ENCODE measurements at places on chromosomes 16 and 17.
A peak's percentile ranks its signal among the peaks of the same experiment; 100 is the strongest.

DNA sequence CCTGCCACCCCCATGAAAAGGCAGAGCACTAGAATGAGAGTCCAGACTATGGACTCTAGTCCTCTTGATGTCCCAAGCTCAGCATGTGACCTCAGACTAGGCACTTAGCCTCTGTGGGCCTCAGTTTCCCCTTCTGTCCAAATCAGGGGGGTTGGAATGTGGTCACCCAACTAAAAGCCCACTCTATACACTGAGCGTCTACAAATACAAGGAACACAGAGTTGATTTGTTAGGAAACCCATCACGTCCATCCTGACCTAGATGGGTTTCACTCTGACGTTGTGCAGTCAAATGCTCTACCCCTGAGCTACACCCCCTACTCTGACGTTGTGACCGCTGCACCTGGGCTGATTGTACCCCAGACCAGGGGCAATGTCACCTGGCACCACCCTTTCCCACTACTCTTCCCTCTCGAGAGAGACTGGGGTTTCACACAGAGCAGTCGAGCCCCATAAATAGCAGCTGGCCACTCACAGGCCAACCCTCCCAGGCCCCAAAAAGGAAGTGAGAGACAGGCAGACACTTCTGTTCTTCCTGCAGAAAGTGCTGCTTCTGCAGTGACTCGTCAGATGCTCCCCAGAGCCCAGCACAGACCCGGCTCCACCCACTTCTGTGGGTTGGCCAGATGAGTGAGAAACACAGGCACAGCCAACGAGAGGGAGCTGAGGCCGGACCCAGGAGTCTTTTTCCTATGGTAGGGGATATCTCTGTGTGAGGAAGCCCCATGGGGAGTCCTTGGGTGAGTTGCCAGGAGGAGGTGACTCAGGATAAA is 16.1 kb upstream of the TNFRSF13B start:
- peak; percentile 85 for DNase-seq

- DNase-seq, result no peak
Observed at GRCh38 chr16:85591381-85591780, 21.7 kb upstream of the GSE1 start.

DNA sequence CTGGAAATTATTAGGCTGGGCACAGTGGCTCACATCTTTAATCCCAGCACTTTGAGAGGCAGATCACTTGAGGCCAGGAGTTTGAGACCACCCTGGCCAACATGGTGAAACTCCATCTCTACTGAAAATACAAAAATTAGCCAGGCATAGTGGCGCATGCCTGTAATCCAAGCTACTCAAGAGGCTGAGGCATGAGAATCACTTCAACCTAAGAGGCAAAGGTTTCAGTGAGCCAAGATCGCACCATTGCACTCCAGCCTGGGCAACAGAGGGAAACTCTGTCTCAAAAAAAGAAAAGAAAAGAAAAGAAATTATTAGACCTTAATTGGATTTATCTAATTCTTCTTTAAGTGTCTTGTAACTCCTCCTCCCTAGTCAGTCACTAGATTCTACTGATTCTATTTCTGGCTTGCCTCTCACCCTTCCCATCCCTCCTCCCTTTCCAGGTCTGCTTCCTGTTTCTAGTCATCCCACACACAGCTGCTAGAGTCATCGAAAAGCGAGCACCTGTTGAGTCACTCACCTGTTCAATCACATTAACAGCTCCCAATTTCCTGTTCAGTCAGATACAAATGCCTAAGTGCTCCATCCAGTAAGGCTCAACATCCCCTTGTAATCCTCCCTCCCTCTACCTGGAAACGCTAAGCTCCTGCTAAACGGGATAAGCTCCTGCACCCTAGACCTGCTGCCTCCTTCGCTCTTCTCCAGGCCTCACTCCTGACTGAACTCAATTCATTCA is 34.6 kb downstream of the ERN1 start:
- DNase-seq, result peak; percentile 51

DNA sequence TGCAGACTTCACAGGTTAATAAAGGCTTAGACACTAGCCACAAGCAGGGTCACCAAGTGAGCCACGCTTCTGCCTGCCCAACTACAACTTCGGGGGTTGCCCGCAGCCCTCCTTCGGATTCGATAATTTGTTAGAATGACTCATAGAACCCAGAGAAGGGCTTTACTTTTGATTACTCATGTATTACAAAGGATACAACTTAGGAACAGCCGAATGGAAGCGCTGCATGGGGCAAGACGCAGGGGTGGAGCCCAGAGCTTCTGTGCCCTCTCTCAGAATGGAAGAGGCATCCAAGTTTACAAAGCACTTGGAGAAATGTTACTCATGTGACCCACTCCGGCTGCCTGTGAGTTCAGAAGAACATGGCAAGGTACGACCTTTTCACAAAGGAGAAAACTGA is 7.5 kb upstream of the CDH5 start:
- no peak for DNase-seq

All from activated CD4-positive, alpha-beta memory T cell treated with anti-CD3 and anti-CD28 coated beads for 36 hours (primary cell).